ENCODE measurements at places on chromosomes 1 and 21.

- no peak for DNase-seq
Observed at GRCh38 chr1:8427986-8428385, 110.1 kb downstream of the SLC45A1 start.

- DNase-seq = no peak
Observed at GRCh38 chr21:31872452-31873274, at the start of gene HUNK. HUNK (plus strand) TSS chr21:31873020; CDS start chr21:31873675, 655 bp downstream.

DNA sequence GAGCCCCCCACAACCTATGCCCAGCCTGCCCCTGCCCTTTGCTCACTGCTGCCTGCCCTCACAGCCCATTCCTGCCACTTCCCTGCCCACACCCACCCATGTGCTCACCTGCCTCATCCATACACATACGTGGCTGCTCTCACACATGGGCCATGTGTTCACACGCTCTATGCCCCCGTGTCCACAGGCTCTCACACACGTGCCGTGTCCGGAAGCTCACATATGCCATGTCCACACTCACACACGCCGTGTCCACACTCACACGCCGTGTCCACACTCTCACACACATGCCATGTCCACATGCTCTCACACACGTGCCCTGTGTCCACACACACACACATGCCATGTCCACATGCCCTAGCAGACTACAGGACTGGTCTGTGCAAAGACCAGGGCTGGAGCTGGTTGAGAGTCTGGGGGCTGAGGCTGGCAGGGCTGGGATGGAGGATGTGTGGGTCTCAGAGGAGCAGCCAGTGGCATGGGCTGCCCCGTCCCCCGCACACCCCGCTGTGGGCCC, 583 bp upstream of the RNF223 start:
- no peak for DNase-seq

DNA sequence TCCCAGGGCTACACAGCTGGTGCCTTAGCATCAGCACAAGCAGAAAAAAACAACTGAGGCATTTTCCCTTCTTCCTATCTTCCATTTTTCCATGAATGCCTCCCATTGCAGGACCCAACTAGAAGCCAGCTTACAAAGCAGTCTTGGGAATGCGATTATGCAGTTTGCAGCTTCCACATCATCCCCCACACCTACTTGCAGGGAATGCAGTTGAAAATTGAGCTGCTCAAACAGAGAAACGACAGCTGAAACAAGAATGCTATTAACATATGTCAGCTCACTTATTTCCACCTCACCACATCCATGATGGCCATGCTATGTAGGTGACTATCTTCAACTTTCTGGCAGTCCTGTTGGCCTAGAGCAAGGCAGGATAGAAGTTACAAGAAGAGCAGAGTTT, 150.6 kb upstream of the KCTD3 start:
- no peak for DNase-seq

DNA sequence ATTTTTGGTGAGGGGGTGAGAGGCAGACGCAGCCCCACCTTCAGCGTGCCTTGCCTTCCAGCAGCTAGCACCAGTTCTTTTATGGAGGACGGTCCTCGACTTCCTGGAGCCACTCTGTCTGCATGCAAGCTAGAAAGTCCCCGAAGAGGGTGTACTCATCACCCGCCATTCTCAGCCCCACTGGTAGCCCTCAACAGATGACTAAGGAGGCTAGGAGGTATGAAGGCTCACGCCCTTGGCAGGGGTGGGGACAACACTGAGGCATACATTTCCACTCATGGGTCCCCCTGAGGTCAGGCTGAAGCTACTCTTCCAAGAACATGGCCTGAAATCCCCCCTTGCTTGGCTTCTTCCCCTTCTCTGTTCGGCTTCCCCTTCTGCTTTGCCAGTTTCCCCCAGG, 8.9 kb upstream of the PTPRF start:
- DNase-seq = no peak

- DNase-seq = no peak
Observed at GRCh38 chr1:92913093-92913819, 48.0 kb downstream of the DIPK1A start.

DNA sequence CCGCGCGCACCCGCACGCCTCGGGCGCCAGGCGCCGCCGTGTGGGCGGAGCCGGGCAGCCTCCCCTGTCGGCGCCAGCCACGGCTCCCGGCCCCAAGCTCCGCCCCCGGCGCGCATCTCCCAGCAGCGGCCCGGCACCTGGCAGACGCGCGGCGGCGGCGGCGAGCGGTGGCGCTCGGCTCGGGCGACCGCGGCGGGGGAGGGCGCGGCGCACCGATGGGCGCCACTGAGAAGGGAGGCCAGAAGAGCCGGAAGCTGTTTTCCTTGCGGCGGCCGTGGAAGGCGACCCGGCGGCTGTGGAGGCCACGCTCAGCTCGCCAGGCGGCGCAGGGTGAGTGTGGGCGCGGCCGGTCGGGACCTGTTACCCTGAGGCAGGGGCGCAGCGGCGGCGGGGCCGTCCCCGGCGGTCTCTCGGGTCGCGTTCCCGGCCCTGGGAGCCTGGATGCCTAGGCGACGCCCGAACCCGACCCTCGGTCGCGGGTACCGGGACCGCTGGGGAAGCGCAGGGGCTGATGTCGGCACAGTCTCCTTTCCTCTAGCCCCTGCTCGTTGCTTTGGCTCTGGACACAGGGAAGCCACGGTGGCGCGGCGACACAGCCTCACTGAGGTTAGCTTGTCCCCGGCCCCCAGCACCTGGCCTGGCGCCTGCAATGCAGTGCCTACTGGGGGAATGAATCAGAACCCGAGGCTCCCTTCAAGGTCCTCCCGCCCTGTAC, 54.9 kb upstream of the DNAJC6 start:
- DNase-seq = no peak

All from iPS DF 19.7 (cell line).